ENCODE measurements at places on chromosomes 5 and 9.

GRCh38 chr5:105659396-105659795 is 2011.3 kb downstream of the EFNA5 start:
- no peak for DNase-seq

- peak; percentile 45 for DNase-seq
These were observed 45.0 kb upstream of the TNC start for GRCh38 chr9:115162946-115163345.

- DNase-seq = no peak
These were observed 41.4 kb downstream of the AGTPBP1 start for GRCh38 chr9:85700330-85700729.

GRCh38 chr5:132293992-132294727 is at the start of gene SLC22A4:
SLC22A4 (plus strand) TSS chr5:132294394; CDS start chr5:132294617, 223 bp downstream.
- peak; percentile 88 for DNase-seq

- no peak for DNase-seq
These were observed 137.3 kb downstream of the DOCK8 start for GRCh38 chr9:351916-352315.

DNA sequence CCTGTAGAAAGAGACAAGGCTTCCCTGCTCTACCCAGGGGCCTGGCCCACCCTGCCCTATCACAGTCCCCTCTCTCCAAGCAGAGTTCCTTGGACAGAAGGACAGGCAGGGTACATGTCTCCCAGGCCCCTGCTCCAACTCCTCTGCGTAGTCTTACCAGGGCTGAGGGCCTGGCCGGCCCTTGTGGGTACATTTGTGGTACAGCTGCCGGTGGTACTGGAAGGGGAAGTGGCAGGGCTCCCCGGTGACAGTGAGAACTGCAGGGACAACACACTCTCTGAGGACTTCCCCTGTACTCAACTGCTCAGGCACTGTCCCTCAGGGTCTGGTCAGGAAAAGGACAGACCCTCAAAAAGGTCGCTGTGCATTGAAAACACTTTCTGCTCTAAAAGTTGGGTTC is 3.6 kb downstream of the F12 start:
- no peak for DNase-seq

DNA sequence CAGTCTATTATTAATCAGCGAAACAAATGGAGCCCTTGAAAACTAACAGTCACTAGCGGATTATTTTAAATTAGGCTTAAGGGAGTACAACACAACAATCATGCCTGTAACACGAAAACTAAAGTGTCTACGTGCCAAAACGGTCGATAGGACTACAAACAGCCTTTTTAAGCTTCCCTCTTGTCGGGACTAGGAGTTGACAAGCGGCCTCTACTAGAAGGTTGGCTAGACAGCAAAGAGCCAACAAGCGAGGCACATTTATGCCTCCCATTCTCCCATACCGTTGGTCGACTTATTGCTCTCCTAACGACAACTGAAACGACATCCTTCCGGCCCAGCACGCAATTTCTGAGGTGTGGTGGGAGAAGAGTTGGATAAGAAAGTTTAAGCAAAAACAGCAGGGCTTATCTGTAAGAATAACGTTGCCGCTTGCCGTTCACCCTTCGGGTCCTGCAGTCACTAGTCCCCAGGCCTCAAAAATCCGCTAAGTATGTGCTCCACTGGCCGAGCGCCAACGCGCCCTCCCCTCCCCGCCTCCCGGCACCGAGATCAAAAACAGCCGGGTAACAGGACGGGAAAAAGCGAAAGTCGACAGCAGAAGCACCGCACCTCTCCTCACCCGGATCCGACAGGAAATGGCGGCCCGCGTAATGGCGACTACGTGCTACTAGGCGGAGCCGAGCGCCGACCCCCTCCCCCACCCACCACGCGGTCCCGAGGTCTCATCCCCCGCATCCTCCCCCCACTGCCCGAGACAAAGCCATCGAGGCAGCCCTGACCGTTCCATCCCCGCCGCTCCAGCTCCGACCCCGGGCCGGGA is 813 bp downstream of the HNRNPK start:
- DNase-seq = peak; percentile 61

- no peak for DNase-seq
These were observed 36.1 kb downstream of the SLC22A5 start for GRCh38 chr5:132405646-132406045.

- peak; percentile 59 for DNase-seq
These were observed 214.9 kb upstream of the WWC1 start for GRCh38 chr5:168076561-168076991.

GRCh38 chr5:54985301-54986268 is at the start of gene ESM1:
ESM1 (minus strand) TSS chr5:54985593; CDS start chr5:54985517, 76 bp downstream.
- peak; percentile 41 for DNase-seq

DNA sequence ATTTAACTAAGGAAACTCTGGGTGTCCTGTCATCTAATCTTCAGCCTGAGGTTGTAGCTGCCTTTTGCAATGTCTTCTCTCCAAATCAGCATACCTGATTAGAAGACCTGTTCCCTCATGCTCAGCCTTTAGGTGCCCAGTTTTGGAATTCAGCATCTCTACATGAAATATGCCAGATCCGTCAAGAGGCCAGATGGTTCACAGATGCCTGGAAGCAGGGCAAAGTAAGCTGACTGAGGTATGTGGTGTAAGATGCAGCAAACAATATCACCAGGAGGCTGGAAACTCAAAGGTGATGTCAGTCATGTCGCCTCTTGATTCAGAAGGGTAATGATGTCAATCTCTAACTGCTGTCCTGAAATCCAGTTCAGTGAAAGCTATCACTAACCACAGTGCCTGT is 324.4 kb downstream of the PRELID2 start:
- no peak for DNase-seq

DNA sequence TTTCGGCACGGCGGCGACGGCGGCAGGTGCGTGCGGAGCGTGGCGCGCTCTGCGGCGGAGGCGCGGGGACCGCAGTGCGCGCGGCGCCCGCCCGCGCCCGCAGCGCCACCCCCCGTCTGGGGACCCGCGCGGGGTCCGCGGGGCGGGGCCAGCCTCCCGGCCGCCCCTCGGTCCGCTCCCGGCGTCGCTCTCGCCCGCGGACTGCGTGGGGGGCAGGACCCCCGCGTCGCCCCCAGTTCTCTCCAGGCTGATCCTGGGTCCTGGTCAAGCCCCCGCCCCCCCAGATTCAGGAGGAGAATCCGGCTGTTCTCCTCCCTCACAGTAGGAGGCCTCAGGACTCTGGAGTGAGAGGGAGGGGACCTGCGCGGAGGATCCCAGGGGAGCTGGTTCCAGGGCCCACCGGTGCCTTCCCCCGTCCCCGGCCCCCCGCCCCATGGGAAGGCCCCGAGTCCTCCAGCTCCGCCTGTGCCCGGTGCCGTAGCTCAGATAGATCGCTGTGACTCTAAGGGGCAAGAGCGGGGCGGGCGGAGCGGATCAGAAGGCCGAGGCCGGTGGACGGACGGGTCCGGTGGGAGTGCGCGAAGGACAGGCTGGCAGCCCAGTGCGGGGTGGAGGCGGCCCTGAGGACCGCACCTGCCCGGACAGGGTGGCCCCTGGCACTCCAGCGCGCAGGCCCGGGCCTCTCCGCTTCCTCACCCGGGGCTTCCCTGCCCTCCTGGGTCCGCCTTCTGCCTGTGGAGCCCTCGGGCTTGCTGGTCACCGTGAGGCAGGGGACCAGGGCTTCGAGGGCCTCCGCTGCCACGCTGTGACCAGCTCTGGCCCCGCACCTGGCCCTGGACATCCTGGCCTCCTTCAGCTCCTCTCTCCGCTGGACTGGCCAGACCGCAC is at the start of gene RNF208:
RNF208 (minus strand) TSS at position 51 of the 888 bp plus-strand sequence. CDS start 1,028 bp downstream, outside the sequence.
- no peak for DNase-seq

DNA sequence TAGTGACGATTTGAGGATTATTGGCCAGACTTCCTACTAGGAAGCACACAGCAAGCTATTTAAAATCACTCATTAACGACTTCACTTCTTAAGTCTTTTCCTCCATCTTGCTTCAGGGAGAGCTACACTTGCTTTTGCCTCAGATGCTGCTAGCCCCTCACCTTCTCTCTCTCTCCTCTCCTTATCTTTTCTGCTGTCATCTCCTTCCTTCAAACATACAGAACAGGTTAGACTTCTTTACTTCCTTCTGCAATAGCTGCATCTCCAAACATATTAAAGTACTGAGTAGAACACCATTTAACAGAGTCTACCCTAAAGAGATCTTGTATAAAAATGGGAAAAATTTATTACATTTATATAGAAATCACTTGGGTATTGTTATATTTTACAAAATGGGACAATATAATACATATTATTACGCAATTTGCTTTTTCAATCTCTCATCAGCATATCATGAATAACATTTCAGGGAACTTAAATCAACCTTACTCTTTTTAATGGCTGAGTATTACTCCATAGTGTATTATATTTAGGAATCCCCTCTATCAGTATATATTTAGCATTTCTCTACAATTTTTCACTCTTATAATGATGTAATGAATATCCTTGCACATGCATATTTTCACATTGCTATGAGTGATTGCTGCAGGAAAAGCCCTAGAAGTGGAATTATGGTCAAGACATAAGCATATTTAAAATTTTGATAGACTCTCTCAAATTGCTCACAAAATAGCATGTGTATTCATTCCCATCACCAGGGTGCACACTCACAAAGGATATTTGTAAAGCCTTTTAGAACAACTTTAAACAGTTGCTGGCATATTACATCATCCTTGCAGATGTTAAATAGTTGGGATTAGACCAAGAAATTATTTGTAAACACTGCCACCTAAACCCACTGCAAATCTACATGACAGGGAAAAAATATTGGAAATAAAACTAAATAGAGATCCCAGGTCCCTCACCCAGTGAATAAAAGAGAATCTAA is 164.5 kb upstream of the NFIB start:
- no peak for DNase-seq

DNA sequence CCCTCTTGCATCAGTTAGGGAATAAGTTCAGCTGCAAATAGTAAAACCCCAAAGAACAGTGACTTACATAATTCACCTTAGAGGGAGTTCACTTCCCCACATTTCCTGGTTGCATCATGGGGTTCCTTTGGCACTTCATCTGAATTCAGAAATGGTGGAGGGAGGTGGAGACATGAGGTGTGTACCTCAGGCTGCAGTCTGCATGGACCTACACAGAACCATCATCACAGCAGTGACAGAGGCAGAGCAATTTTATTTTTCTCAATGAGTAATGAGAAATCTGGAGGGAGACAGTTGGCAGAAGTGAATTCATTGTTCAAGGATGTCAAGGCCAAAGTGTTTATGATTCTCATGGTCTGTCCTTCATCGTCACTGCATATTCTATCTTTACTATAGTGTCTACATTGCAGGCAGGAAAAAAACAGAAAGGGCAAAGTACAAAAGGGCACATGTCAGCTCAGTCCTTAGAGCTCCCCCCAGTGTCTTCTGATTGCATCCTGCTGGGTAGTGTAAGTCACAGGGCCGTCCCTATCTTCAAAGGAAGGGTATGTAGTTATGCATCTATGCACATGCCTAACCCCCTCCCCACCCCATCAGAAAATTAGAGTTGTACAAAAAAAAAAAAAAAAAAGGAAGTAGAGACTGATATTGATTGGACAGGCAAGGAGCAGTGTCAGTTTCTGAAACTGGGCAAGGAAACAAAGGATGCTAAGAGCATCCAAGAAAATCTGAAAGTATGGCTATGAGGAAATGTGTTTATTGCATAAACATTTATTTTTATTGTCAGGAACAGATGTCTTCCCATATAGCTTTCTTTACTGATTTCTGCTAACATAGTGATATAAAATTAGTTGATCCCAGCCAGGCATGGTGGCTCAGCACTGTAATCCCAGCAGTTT is 132.7 kb upstream of the APC start:
- no peak for DNase-seq

DNA sequence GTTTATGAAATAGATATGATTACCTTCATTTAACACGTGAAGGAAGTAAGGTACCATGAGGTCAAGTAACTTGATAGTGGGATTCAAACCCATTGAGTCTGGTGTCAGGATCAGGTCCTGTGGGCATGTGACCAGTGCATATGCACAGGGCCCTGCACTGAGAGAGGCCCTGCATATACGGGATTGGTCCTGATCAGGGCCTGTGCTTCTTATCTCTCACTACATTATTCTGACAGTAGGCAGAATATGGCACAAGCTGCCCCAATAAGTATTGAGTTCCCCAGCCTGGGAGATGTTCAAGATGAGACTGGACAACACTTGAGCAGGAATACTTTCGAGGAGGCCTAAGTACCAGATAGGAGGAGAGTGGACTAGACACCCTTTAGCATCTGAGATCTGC is 44.0 kb downstream of the GALNT10 start:
- no peak for DNase-seq

DNA sequence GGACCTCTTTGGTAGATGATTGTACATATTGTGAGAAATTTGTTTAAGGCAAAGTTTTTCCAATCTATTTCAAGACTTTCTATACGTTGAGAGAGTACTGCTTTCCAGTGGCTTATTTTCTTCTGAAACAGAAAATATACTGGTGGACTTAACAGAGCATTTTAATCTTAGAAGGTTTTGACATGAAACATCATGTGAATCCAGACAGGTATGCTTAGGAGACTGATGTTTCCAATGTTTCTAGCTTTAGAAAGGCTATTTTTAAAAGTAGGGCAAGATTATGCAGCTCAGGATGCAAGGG is 71.0 kb downstream of the PIK3R1 start:
- no peak for DNase-seq

DNA sequence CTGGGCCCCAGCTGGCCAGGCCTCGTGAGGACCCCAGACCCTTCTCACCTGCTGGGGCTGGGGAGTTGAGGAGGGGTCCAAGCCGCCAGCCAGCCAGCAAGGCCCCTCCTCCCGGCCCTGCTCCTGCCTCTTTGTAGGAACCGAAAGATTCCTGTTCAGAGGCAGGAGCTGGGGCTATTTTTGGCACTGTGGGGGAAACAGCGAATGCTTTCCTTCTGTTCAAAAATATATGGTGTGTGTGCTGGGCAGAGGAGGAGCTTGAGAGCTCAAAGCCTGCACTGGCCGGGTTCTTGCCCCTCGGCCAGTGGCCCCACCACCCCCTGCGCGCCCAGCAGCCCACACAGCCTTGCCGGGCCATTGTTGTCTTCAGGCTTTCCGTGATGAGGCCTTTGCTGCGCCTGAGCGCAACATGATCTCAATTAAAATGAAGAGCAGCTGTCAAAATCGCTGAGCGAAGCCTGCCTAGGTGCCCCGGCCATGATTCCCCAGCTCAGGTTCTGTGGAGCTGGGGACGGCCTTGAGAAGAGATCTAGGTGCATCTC is 13.4 kb downstream of the NCS1 start:
- DNase-seq = no peak

GRCh38 chr5:143685246-143685815 is 126.6 kb upstream of the HMHB1 start:
- DNase-seq = no peak

- DNase-seq = no peak
These were observed 6.3 kb downstream of the RBM27 start for GRCh38 chr5:146209714-146210113.

Measured in GM04504 (cell line).